ENCODE measurements at places on chromosomes 11 and 22. TPM values are rescaled to one million over a fixed set of nuclear protein-coding genes. Genes with fewer than 3 reads are reported as not detected.
A peak's percentile ranks its signal among the peaks of the same experiment; 100 is the strongest.

DNA sequence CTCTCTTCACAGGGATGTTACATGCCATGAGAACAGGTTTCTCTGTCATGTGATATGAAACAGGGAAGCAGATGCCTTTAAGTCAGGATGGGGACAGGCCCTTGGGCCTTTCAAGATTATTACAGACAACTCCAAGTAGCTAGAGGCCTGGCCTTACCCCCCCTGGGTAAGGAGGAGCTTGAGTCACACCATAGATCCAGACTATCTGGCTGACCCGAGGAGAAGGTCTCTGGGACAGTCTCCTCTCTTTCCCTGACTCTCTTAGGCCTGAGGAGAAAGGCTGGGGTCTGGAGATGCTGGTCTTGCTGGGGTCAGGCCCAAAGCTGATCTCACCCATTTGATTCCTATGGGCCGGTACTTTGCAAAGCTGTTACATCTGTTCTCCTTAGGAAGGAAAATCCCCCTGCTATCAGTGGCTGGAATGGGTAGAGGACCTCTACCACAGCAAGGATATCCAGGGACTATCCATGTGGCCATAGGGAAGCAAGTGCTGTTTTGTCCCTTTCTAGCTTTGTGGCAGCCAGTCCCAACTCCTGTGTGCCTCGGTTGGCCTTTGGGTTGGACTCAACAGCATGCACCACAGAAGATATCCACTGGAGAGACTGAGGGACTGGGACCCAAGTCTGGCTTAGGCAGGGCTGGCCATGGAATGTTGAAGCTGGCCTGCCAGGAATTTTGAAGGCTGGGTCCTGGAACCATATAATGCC lies 25.2 kb downstream of the RELT start:
- no peaks in the 10 kb centered on the region for H3K36me3 ChIP-seq
- H3K27me3 ChIP-seq: no peaks in the 10 kb centered on the region
- H3K4me3 ChIP-seq: no peak overlapping the region
- H3K4me1 ChIP-seq: peaks cover 12% of the 10 kb centered on the region

DNA sequence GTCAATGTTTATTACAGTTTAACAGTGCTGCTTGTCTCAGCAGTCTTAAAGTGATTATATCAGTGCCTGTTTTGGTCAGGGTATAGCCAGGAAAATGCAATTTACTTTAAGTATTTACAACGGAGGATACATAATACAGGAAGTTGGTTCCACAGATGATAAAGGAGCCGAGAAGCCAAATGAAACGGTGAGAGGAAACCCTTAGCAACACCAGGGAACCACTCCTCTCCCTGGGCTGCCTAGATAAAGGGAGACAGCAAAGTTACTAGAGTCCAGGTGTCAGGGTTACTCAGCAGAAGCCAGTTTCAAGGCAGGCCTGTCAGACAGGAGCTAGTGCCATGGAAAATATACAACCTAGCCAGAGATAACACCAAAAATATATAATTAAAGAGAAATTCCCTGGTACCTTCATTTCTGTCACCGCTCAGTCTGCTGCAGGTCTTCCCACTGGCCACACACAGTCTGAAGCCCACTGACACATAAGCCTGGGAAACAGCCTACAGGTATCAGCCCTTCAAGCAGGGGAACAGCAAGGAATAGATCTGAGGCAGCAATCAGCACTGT lies 55.5 kb downstream of the FAM76B start:
- no peak overlapping the region for H3K4me3 ChIP-seq
- no peaks in the 10 kb centered on the region for H3K36me3 ChIP-seq
- DNase-seq: no peak
- H3K27me3 ChIP-seq: no peaks in the 10 kb centered on the region
- no peak overlapping the region for H3K27ac ChIP-seq

GRCh38 chr11:19672586-19673206 lies 39.9 kb upstream of the NAV2 start:
- no peaks in the 10 kb centered on the region for H3K27me3 ChIP-seq
- DNase-seq: no peak
- no peaks in the 10 kb centered on the region for H3K36me3 ChIP-seq
- peaks cover 80% of the 10 kb centered on the region for H3K4me1 ChIP-seq

GRCh38 chr11:26522912-26523610 lies 49.0 kb downstream of the MUC15 start:
- no peak for DNase-seq
- no peaks in the 10 kb centered on the region for H3K4me1 ChIP-seq
- H3K36me3 ChIP-seq: no peaks in the 10 kb centered on the region
- no peak overlapping the region for H3K27ac ChIP-seq
- no peaks in the 10 kb centered on the region for H3K27me3 ChIP-seq

MYBPC3 gene
- total RNA-seq: 0.06 TPM

GRCh38 chr11:63672156-63672463 lies 934 bp upstream of the ATL3 start:
- H3K4me1 ChIP-seq: peaks cover 37% of the 10 kb centered on the region
- no peak overlapping the region for H3K4me3 ChIP-seq
- H3K27ac ChIP-seq: peak overlapping the region; percentile 97
- no peak for DNase-seq
- H3K27me3 ChIP-seq: no peaks in the 10 kb centered on the region

DNA sequence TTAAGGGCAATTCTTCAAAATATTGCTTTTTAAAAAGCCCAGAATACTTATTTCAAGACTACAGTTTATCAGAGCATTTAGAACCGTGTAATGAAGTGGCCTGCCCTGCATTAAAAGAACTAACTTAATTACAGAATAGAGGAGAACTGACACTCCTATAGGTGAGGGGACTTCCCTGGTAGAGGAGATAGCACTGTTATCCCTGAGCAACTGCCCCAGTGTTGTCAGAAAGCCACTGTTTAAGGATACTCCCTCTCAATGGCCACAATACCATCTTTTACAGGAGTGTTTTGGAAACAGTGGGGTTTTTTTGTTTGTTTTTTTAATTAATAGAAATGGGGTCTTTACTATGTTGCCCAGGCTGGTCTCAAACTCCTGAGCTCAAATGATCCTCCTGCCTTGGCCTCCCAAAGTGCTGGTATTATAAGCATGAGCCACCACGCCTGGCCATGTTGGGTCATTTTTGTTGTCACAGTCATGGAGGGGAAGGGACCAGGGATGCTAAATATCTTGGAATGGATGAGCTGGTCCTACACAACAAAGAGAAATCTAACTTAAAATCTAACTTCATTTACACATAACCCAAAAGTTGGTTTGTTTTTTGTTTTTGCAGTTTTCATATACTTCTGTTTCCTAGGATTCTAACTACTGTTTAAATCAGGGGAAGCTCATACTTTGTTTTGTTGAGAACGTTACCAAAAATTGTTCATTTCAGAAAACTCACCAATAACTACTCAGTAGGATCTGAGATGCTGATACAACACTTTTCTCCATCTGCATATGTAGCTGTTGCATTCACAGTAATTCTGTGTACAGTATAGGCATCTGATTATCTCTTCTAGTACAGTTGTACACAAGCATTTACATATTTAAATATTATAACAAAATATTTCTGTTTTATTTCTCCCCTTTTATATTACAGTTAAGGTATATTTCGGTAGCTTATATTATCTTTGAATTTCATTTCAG lies 8.1 kb downstream of the RPL27A start:
- DNase-seq: no peak
- H3K27ac ChIP-seq: no peak overlapping the region
- peaks cover 48% of the 10 kb centered on the region for H3K36me3 ChIP-seq
- H3K27me3 ChIP-seq: no peaks in the 10 kb centered on the region
- H3K4me3 ChIP-seq: no peak overlapping the region
- H3K4me1 ChIP-seq: peaks cover 30% of the 10 kb centered on the region

DNA sequence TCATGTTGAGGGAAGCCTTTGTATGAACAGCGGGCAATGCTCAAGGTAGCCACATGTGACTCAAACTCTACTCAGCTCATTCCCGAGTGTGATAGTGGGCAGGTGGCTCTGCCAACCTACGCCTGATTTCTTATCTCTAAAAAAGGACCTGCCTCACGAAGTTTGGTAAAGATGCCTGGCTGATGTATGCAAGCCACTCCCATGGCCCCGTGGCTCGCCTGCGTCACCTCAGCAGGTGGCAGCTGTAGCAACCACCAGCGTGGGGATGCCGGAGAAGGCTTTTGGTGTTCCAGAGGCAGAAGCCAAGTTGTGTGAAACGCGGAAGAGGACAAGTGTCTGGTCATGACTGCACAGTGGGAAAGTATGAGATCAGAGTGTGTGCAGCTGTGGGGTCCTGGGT lies 5.4 kb downstream of the FADS2 start:
- peaks cover 47% of the 10 kb centered on the region for H3K4me1 ChIP-seq
- no peak overlapping the region for H3K27ac ChIP-seq
- no peak overlapping the region for H3K4me3 ChIP-seq
- no peak for DNase-seq
- H3K27me3 ChIP-seq: no peaks in the 10 kb centered on the region
- no peaks in the 10 kb centered on the region for H3K36me3 ChIP-seq

- H3K27me3 ChIP-seq: no peaks in the 10 kb centered on the region
- no peaks in the 10 kb centered on the region for H3K36me3 ChIP-seq
- DNase-seq: no peak
- peaks cover 93% of the 10 kb centered on the region for H3K4me1 ChIP-seq
- peak overlapping the region; percentile 75 for H3K27ac ChIP-seq
These were observed 91.6 kb downstream of the STIM1 start for GRCh38 chr11:3947061-3947460.

GRCh38 chr11:69641681-69642548 lies 959 bp downstream of the CCND1 start:
- H3K27ac ChIP-seq: peak overlapping the region; percentile 92
- peaks cover 81% of the 10 kb centered on the region for H3K4me1 ChIP-seq
- no peaks in the 10 kb centered on the region for H3K36me3 ChIP-seq

DNA sequence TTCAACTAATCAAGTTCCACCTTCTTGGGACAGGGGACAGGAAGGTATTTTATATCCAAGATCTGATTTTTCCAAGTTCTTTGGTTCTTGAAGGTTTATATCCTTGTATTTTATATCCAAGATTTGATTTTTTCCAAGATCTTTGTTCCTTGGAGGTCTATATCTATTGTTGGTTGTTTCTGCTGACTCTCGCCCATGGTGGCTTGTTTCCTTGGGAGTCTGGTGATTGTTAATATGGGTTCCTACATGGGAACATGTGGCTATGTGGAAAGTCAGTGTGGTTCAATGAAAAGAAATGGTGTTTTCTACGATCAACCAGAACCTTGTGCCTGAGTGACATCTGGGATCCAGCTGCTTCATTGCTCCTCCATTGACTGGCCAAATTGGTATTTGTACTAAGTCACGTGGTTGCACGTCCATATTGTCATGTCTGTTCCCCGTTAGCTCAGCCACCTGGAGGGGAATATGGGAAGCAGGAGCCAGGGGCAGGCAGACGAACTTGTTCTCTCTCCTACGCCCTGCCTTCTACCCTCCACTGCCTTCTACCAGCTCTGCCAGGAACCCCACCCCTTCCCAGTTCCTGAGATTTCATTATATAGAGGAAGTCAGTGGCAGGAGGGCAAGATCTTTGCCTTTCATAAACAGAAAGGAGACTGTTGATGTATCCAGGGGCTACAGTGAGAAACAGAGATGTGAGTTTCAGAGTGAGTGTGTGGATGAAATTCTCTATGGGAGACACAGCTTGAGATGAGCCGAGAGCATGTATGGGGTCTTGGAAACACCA lies 11.1 kb upstream of the CSF2RB start:
- no peaks in the 10 kb centered on the region for H3K36me3 ChIP-seq
- no peak overlapping the region for H3K4me3 ChIP-seq
- no peak overlapping the region for H3K27ac ChIP-seq

DNA sequence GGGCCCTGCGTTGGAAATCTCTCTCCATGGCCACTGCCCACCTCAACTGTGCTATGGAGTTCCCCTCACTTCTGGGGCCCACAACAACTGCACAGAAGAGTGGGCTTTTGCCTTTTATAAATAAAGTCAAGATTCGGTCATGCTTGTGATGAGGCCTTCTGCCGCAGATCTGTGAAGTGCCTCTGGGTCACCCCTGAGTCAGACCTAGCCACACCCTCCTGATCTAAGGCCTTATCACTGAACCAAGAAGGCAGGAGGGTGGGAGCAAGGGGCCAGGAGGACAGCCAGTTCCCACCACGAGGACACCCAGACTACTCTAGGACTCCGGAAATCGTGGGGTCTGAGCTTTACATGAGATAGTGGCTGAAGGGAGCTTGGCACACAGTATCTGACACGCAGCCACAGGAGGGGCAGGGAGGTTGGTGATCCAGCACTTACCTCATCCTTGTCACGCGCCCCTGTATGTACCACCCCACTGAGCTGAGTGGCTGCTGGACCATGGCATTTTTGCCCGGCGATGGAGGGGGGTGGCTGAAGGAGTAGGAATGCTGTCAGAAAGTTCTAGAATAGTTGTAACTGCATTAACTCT lies 115.7 kb downstream of the ABTB2 start:
- no peaks in the 10 kb centered on the region for H3K36me3 ChIP-seq
- no peaks in the 10 kb centered on the region for H3K27me3 ChIP-seq
- H3K27ac ChIP-seq: no peak overlapping the region
- DNase-seq: no peak

RAC2 gene
- total RNA-seq: 6.5 TPM

- H3K36me3 ChIP-seq: no peaks in the 10 kb centered on the region
- no peaks in the 10 kb centered on the region for H3K27me3 ChIP-seq
- no peak within 1 kb of the TSS for H3K27ac ChIP-seq
- H3K4me1 ChIP-seq: no peaks in the 10 kb centered on the region
- DNase-seq: no peak
- H3K4me3 ChIP-seq: no peak within 1 kb of the TSS
These were observed at the start of gene ACR for GRCh38 chr22:50737728-50738648. Gene ACR, plus strand, starts transcription at chr22:50738204. Its CDS starts 32 bp downstream, at chr22:50738236.

DNA sequence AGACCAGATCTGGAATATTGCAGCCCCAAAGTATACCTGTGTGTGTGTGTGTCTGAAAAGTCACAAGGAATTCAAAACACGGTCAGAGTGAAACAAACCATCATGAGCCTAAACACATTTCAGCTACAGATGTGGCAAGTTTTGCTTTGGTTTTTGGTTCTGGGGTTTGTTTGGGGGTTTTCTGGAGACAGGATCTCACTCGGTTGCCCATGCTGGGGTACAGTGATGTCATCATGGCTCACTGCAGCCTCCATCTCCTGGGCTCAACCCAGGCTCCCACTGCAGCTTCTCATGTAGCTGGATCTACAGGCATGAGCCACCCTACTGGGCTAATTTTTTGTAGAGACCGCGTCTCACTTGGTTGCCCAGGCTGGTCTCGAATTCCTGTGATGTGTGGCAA lies 41.4 kb upstream of the PHF21A start:
- no peak for DNase-seq
- peaks cover 66% of the 10 kb centered on the region for H3K27me3 ChIP-seq
- H3K27ac ChIP-seq: no peak overlapping the region
- H3K36me3 ChIP-seq: no peaks in the 10 kb centered on the region
- H3K4me3 ChIP-seq: no peak overlapping the region
- no peaks in the 10 kb centered on the region for H3K4me1 ChIP-seq

DNA sequence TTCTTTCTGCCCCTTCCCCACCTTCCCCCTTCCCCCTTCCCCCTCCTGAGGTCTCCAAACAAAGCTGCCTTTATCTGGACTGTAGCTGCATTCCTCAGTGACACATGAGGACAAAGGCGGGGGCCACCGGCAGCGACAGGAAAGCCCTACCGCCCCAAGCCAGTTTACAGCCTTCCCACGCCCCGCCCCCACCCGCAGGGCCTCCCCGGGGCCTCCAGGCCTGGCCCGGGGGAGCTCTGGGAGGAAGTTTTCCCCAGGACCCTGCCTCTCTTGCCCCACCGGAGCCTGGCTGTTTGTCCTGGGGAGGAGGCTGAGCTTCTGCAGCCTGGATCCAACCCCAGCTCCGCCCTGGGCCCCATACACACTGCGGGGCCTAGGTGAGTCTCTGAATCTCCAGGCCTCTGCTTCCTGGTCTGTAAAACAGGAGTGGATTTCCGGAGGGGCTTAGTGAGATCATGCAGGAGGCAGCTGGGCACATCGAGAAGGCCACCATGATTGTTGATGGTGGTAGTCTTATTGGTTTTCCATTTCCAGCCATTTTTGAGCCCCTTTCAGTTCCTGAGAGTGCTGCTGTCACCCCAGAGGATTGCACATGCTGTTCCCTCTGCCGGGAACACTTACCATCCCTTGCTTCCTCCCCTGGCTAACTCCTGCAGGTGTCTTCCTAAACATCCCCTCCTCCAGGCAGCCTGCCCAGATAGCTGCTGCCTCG lies 130.7 kb downstream of the MN1 start:
- H3K27ac ChIP-seq: no peak overlapping the region
- H3K36me3 ChIP-seq: no peaks in the 10 kb centered on the region
- H3K4me1 ChIP-seq: peaks cover 20% of the 10 kb centered on the region
- DNase-seq: no peak
